ENCODE measurements at places on chromosomes 3 and 15. TPM values are rescaled to one million over a fixed set of nuclear protein-coding genes. Genes with fewer than 3 reads are reported as not detected.

Gene CNTN3
- total RNA-seq: 0.07 TPM

Gene CHRM5
- not detected for total RNA-seq

Gene SLC24A5
- total RNA-seq: not detected

Gene C3orf80
- 0.10 TPM for total RNA-seq

Gene RARB
- 1.3 TPM for total RNA-seq

Gene GUCA1C
- not detected for total RNA-seq

Gene CLDN16
- not detected for total RNA-seq

Gene RBM5
- total RNA-seq: 35.6 TPM

Gene GABRR3
- not detected for total RNA-seq

Gene TRH
- total RNA-seq: not detected

Gene TMEM115
- total RNA-seq: 20.4 TPM

Gene PCOLCE2
- 3.5 TPM for total RNA-seq

DNA sequence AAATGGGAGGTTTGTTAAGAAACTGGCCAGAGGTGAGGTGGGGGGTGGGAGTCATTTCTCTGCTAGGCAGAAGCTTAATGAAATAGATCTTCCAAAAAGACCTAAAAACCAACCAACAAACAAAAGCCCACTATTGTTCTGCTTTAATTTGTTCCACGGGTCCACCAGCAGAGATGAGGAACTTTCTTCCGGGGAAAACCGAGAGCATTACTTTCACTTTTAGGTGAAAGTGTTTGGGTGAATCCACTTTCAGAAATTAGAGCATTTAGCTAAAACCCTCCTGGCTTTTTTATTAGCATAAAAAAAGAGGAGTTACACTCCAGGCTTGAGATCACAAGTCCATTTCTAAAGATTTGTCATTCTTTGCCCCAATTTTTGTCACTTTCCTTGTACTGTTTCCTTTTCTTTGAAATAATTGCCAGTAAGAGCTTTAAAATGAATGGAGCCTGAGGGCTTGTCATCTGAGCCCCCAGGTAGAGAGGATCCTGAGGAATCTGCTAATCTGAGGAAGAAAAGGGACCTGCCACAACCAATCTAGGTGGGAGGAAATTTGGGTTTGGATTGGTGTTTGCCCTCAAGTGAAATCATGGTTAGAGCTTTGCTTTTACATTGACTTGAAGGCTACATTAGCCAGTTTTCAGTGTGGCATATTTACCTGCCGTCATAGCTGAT, 667.6 kb downstream of the NAALADL2 start:
- DNase-seq: no peak

GRCh38 chr15:66515901-66516322, 10.8 kb downstream of the ZWILCH start:
- DNase-seq: no peak

- DNase-seq: no peak
Measured at GRCh38 chr3:183218826-183219225, 34.2 kb upstream of the B3GNT5 start.

- DNase-seq: no peak
Measured at GRCh38 chr15:43251185-43251870, 15.4 kb downstream of the TGM5 start.

DNA sequence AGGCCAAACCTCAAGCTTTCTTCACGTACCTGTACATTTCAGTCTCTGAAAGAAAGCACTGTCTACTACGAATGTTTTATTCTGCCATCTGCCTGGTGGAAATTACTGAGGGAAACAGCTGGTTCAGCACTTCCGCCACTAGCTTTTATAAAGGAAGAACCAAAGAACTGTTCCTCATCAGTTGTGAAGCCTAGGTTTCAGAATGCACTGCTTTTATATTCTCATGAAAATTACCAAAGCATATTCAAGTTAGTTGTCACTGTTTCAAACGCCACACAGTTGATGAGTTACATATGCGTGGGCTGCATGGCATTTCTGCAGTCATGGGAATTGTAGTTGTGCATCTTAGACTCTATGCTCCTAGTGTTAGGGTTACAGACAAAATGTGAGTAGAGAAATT, 21.5 kb upstream of the ZBTB38 start:
- DNase-seq: no peak

- DNase-seq: no peak
Measured at GRCh38 chr3:126983653-126984390, 907 bp downstream of the PLXNA1 start.

DNA sequence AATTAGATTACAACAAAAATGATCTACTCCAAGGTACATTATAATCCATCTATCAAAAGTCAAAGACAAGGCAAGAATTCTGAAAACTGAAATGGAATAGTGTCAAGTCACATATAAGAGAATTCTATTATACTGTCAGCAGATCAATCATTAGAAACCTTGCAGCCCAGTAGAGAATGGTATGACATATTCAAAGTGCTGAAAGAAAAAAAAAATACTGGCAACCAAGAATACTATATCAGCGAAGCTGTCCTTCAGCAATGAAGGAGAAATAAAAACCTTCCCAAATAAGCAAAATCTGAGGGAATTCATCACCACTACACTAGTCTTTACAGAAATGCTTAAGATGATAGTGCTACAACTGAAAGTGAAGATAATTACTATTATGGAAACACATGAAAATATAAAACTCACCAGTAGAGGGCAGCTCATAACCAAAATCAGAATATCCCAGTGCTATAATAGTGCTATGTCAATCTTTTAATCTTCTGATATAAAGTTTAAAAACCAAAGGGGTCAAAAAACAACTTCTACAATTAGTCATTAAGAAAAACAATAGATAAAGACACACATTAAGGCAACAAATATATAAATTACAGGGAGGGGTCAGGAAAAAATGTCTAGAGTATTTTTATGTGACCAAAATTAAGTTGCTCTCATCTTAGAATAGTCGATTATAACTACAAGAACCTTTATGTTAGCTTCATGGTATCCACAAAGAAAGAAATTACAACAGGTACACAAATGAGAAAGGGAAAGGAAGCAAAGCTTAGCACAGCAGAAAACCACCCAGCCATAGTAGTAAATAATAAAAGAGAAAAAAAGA, 190.7 kb upstream of the CNTN6 start:
- DNase-seq: no peak

DNA sequence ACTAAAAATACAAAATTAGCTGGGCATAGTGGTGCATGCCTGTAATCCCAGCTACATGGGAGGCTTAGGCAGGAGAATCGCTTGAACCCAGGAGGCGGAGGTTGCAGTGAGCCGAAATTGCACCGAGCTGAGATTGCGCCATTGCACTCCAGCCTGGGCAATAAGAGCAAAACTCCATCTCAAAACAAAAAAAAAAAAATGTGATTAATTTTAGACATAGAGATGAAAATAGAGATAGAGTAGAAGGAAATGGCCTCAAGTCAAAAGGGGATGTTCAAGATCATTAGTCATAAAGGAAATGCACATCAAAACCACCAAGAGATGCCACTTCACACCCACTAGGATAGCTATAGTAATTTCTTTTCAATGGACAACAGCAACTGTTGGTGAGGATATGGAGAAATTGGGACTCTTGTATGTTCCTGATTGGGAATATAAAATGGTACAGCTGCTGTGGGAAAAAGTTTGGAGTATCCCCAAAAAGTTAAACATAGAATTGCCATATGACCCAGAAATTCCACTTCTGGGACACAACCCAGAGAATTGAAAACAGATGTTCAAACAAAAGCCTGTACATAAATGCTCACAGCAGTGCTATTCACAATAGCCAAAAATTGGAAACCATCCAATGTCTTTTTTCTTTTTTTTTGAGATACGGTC, 55.4 kb downstream of the ABHD2 start:
- DNase-seq: no peak

- DNase-seq: peak; percentile 56
Measured at GRCh38 chr15:79923079-79923514, 26.3 kb upstream of the MTHFS start.

DNA sequence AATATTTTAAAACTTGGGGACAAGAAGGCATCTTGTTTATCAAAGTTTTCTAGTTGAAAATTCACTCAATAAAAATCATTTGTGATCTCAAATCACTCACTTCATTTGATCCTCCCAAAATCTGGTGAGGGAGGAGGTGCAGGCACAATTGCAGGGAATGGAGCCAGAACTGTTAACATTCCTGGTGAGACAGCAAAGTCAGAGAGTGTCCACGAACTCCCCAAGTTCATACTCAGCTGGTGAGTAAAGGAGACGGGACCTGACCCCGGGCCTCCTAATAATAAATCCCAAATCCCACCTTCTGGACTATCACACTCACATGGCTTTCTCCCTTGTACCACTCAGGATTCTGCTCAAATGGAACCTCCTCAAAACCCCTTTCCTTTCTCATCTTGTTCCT, 252.3 kb upstream of the LRTM1 start:
- DNase-seq: no peak

GRCh38 chr15:48176112-48176511, 2.0 kb downstream of the MYEF2 start:
- DNase-seq: no peak

GRCh38 chr3:69420781-69421520, 35.1 kb upstream of the FRMD4B start:
- DNase-seq: no peak

- DNase-seq: no peak
Measured at GRCh38 chr3:179438841-179439240, 12.4 kb downstream of the GNB4 start.

- no peak for DNase-seq
Measured at GRCh38 chr15:70502529-70502928, 260.8 kb downstream of the UACA start.

GRCh38 chr3:52934630-52935530, 37.5 kb upstream of the STIMATE start:
- peak; percentile 24 for DNase-seq

DNA sequence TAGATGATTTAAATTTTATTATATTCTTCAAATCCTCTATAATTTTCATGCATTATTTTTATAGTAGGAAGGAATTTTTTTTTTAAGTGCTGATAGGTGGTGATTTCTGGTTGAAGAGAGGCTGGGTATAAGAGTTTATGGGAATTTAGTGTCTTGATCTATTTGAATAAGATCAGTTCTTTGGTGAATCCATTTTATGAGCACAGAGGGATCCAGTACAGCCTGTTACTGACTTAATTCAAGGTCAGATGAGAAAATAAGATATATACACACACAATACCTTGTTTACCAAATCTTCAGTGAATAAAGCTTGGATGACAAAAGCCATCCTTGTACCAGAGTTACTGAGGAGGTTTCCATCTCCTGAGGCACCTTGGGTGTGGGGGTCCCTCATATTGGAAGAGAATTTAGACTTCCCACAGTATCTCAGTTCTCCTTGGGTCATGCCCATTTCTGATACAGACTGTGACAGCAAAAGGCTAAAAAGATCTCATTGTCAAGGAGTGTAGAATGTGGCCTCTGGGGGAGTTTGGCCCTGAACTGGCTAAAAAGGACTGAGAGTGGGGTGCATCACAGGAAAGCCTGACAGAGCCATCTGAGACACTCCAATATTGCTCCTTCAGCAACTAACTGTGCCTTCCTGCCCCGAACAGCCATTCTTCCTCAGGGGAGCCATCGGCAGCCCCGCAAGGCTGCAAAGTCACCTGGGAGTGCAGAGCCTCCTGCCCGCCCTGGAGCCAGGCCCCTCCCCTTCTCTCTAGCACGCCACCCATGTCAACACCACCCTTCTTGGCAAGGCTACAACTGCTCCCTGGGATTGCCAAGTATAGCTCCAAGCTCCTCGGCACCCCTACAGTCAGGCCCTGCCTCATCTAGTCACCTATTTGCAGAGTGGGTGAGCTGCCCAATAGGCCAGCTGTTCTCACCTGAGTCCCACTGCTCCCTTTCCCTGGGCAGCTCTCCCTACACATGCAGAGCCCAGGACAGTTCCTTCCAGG, 43.1 kb upstream of the HACD2 start:
- no peak for DNase-seq

DNA sequence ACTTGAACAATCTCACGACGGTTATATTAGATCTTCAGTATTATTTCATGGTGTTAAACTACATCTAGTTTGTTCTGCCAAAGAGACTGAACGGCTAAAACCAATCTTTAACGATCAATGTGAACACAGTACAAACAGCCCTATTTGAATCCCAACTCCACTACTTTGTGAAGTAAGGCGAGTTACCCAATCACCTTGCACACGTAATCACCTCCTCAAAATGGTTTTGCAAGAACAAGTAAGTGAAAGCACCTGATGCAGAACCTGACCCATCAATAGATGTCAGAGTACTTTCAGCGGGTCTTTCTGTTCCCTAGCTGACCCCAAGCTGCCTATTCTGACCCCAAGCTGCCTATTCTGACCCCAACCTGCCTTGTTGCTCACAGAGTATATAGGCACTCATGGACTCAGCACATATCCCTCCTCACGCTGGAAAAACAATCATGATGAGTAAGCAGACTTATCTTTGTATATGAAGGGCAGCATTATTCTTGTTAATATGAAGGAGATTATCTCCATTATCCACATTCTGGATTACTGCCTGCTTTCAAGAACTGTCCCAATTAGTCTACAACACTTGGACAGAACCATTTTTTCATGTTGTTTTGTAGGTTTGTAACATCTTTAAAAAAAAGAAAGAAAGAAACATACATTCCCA, 3.7 kb downstream of the KPNA1 start:
- DNase-seq: no peak
